Ovary (tissue), 10 donors: ENCODE measurements at places on chromosomes 7 and 10. TPM values are rescaled to one million over a fixed set of nuclear protein-coding genes. Genes with fewer than 3 reads are reported as not detected.

The TMEM236 gene
- total RNA-seq, result 0.48 TPM

DNA sequence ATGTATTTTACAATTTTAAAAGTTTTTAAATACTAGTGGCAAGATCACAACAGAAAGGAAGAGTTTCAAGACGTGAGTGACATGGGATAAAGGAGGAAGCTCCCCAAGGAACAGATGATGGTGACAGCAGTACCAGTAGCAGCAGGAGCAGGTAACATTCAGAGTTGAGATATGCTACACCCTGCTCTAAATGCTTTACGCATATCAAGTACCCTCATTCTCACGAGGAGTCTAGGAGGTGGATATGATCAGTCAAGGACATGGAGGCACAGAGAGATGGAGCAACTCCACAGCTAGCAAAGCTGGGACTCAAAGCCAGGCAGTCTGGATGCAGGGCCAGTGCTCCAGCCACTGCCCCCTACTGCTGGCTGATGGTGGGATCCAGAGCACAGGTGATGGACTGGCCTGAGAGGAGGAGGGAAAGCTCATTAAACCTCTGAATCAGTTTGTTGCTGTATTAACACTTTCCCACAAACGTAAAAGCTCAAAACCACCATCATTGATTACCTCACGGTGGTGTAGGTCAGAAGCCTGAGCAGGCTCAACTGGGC, 17.5 kb downstream of the RP9 start:
- no peak overlapping the region for H3K27ac ChIP-seq
- H3K4me1 ChIP-seq, result no peaks in the 10 kb centered on the region
- no peaks in the 10 kb centered on the region for H3K27me3 ChIP-seq
- H3K36me3 ChIP-seq, result no peaks in the 10 kb centered on the region
- no peak for DNase-seq

DNA sequence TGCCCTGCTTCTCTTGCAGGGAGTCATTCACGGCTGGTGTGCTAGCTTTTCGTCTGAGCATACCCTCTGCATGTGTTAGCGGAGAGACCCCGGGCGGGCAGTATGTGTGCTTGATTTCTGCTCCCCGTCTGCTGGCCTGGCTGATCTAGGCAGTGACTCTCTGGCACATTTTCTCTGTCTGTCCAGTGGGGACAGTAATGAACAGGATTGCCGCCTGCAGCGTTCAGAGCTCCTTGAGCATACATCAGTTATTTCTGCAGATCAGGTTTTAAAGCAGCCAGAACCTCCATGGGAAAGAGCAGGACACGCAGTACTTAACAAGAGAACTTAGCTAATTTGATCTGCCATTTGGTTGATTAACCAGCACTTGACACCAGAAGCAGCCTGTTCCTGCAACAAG, 242.5 kb downstream of the CELF2 start:
- H3K27me3 ChIP-seq, result no peaks in the 10 kb centered on the region
- no peak overlapping the region for H3K4me3 ChIP-seq
- no peaks in the 10 kb centered on the region for H3K36me3 ChIP-seq
- DNase-seq, result no peak
- peaks cover 8% of the 10 kb centered on the region for H3K4me1 ChIP-seq

GRCh38 chr10:6351495-6351894, 148.8 kb downstream of the PFKFB3 start:
- no peaks in the 10 kb centered on the region for H3K36me3 ChIP-seq
- H3K27me3 ChIP-seq, result no peaks in the 10 kb centered on the region
- no peak overlapping the region for H3K4me3 ChIP-seq
- DNase-seq, result no peak
- no peaks in the 10 kb centered on the region for H3K4me1 ChIP-seq

DNA sequence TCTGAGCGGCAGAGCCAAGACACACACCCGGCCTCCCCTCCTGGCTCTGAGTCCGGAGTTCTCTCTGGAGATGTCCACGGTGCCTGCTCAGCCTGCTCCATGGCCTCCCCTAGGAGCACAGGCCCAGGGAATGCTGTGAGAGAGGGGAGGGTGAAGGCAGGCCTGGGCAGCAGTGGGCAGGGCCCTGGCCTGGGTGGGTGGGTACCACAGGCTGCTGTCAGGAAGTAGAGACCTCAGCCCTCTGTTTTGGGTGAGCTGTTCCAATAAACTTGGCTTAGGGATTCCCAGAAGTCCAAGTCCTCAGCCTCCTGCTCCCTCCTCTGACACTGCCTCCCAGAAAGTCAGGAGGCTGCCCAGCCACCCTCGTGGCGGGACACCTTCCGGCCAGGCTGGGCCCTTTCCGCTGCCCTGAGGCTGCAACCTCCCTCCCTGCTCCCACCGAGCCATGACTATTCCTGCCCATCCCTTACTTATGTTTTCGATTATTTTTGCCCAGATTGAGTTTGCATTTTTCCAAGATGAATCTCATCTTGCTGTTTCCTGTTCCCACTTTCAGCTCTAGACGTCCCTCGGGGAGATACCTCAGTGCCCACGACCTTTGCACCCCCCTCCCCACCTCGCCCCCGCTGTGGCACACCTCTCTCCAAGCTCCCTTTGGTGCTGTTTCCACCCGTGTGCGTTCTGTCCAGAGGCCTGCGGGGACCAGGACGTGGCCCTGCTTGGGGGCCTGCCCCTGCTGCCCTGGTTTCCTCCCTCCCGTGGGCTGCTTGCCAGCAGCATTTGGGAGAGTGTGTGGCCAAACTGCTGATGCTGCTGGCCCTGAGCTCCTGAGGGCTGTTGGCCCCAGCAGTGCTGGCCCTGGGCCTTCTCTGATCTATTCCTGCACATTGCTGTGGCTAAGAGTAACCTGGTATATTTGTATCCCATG, 5.8 kb upstream of the POLM start:
- DNase-seq, result peak; percentile 85
- H3K27ac ChIP-seq, result peak overlapping the region; percentile 80
- H3K36me3 ChIP-seq, result no peaks in the 10 kb centered on the region
- peaks cover 24% of the 10 kb centered on the region for H3K4me1 ChIP-seq
- no peaks in the 10 kb centered on the region for H3K27me3 ChIP-seq
- no peak overlapping the region for H3K4me3 ChIP-seq

The GIMAP6 gene
- total RNA-seq, result 6.2 TPM

The SLC39A12 gene
- total RNA-seq, result not detected

DNA sequence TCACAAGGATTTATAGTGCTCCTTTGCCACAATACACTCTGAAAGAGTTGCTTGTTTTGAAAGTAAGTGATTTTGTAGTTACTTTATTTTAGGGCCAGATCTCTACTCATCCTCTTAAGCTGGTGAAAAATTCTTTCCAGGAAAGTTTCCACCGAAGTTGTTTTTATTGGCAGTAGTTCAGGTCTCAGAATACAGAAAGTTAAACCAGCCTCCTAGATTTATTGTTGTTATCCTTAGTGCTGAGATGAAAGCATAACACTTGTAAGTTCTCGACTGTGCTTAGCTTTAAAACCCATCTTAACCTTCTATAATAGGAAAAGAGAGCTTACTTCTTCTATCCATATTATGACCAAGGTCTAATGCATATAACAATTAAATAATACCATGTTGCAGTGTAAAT, 5.5 kb downstream of the AP3M1 start:
- H3K27me3 ChIP-seq, result no peaks in the 10 kb centered on the region
- H3K4me3 ChIP-seq, result no peak overlapping the region
- H3K4me1 ChIP-seq, result peaks cover 1% of the 10 kb centered on the region
- H3K27ac ChIP-seq, result peak overlapping the region; percentile 42
- no peak for DNase-seq

DNA sequence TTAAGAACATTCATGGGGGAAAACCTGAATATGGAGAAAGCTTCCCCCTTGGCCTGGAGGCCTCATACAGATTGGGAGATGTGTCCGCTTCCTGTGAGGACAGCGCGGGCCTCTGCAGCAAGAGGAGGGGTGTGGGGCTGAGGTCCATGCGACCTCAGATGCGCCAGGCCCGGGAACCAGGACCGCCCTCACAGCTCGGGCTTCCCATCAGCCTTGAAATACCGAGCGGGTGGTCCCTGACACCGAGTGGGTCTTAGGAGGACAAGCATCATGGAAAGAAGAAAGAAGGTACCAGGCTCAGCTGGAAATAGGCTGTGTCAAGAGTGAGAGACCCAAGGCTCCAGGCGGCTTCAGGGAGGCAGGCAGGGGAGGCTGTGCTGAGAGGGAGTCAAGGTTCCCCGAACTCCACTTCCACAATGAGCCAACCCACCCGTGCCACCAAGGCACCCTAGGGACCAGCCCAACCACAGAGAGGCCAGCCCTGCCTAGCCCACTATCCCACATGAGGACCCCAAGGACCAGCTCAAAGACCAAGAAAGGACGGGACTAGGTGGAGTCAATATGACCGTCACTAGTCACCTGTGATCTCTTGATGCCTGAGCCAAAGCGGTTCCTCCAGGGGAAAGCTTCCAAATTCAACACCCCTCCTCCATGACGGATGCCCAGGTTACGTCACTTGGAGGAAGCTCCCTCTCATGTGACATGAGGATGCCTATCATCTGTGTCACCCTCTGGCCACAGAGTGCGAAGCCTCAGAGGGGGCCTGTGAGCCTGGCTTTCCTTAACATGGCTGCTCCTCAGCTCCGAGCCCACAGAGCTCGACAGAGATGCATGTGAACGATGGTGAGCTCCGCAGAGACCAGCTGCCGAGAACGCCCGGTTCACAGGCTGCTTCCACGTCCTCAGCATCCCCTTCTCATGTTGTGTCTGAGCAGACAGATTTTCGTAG, 103.7 kb downstream of the TCERG1L start:
- no peaks in the 10 kb centered on the region for H3K27me3 ChIP-seq
- H3K4me3 ChIP-seq, result no peak overlapping the region
- H3K36me3 ChIP-seq, result no peaks in the 10 kb centered on the region
- no peaks in the 10 kb centered on the region for H3K4me1 ChIP-seq
